Stimulated activated CD4-positive, alpha-beta T cell treated with anti-CD3 and anti-CD28 coated beads, Interleukin-4, amount 100 ng/mL, for 4 hours (primary cell): ENCODE measurements at places on chromosomes 1 and 21.
A peak's percentile ranks its signal among the peaks of the same experiment; 100 is the strongest.

- no peak for DNase-seq
Measured at GRCh38 chr1:240909701-240910457, 297.9 kb upstream of the GREM2 start.

DNA sequence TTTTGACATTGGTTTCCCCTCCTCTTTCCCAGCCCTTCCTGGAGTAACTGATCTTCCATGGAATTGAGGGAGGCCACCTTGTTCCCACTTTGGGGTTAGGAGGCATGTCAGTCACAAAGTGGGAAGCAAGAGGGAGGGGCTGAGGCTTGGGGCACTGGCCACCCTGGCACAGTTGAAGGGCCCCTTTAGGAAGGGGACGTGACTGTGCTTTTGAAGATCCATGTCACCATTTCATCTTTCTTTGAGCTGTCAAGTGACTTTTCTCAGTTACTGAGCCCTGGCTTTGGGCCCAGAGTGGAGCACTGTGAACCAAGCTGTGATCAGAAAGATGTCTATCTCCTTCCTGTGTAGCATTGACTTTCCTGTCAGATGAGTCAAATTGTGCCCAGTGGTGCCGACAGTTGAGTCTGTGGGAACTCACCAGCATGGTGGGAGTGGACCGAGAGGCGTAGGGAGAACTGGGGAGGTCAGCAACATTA lies 38.5 kb upstream of the TDRD10 start:
- peak; percentile 62 for DNase-seq

DNA sequence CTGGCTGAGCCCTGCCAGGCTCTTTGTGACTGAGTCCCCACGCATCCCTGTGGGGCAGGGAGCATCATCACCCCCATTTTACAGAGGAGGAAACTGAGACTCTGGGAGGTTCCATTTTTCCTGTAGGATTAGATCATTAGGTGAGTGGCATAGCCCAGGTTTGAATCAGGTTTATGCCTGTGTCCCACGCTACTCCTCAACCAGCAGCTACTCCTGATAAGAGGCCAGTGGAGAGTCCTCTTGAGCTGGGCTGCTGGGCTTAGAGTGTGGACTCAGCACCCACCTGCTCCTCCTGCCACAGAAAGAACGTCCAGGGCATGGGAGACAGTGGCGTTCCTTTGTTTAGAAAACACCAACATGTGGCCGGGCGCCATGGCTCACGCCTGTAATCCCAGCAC lies 30.7 kb downstream of the TNFRSF1B start:
- no peak for DNase-seq

GRCh38 chr1:241217516-241217915 lies 139.5 kb downstream of the RGS7 start:
- DNase-seq, result no peak

- no peak for DNase-seq
Measured at GRCh38 chr1:3056641-3057040, 12.4 kb upstream of the PRDM16 start.

DNA sequence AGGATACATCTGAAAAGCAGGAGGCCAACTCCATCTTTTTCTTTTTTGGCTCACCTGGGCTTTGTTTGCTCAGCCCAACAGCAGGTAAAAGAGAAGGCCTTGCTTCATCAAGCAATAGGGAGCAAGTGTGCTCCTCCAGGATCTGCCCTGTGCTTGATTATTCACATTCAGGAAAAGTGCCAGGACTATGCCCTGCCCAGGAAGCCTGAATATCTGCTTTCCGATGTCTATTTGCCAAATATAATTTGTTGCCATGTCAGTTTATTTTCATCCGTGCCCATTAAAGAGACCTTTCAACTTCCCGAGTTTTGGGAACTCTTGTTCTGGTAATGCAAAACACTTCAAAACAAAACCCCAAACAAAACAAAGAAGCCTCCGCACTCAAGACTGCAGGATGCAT lies 185.3 kb downstream of the CDC7 start:
- DNase-seq, result no peak

GRCh38 chr1:245110406-245110805 lies 44.4 kb upstream of the KIF26B start:
- DNase-seq, result no peak

DNA sequence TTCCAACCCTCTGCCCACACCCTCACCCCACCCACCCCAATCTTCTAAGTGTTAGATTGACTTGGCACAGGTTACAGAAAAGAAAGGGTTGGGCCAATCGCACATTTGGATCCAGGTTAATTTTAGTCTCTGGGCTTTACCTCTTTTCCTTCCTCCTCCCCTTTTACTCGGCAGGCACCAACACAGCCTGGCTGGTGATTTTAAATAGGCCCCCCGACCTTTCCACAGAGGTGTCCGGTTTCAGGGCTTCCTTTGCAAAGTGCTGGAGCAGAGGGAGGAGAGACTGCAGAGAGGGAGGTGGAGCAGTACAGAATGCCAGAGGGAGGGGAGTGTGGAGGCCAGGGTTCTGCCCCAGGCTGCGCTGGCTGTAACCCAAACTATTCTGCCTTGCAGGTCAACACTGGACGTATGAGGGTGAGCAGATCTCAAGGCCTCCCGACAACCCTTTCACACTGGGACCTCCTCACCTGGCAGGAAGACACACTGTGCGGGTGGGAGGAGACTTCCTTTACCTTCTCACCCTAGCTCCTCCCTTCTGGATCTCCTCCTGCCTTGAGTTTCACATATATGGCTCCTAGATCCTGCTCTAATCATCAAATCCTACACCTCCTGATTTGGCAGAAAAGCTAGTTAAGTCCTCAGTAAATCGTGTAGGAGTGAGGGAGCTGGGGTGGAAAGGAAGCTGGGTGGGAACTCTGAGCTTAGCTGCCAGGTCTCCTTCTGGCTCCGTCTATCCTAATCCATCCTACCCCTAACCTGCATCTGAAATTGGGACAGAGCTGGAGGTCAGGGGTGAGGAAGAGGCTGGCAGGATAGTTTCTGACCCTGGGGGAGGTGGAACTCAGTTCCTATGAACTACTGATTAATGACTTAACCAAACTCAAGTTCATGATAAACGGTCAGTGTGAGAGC lies 2.4 kb downstream of the CA14 start:
- no peak for DNase-seq

DNA sequence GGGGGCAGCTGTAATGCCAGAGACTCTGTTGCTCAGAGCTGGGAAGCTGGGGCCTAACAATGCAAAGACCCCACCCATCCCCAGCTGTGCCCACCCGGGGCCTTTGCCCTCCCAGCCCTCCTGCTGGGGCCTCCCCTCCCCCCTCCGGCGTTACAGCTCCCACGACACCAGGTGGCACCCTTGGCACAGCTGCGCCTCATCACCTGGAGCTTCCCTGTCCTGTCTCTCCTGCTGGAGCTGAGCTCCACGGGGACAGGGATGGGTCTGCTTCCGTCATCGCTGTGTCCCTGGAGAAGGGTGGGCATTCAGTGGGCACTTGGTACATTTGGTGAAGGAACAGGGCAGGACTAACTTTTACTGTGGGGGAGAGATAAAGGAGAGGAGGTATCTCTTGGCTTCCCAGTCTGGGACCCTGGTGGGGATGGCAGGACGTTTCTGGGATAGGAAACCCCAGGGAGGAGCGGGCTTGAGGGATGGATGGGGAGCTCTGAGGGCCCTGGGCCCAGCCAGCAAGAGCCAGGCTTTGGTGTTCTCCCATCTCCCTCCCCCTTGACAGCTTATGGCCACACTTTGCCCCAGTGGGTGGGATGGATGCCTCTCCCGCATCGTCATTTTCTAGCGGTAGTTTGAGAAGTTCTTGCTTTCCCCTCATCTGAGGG lies 453.2 kb downstream of the PTPRU start:
- no peak for DNase-seq

GRCh38 chr1:224859651-224860050 lies 69.8 kb upstream of the DNAH14 start:
- DNase-seq, result no peak

- DNase-seq, result no peak
Measured at GRCh38 chr21:44706706-44707581, 4.4 kb downstream of the TSPEAR start.

- DNase-seq, result no peak
Measured at GRCh38 chr1:236938760-236939159, 65.5 kb downstream of the MT1HL1 start.

DNA sequence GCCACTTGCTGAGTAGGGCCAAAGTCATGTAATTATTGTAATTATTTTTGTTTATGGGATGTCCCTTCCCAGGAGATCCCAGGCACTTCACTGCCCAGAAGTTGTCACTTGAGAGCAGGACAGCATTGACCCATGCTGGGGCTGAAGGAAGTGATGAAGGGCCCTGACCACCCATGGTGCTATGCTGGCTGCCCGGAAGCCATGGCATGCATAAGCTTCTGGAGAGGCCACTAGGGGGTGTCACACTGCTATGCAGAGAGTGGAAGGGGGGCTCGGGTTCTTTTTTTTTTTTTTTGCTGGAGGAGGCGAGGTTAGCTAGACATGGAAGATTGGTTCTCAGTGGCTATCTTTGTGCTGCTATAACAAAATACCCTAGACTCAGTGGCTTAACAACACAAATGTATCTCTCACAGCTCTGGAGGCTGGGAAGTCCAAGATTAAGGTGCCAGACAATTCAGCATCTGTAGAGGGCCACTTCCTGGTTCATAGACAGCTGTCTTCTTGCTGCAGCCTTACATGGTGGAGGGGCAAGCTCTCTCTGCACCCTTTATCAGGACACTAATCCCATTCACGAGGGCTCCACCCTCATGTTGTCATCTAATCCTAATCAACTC lies 84.9 kb downstream of the CNIH3 start:
- DNase-seq, result no peak

GRCh38 chr1:14826172-14826636 lies 227.7 kb downstream of the KAZN start:
- no peak for DNase-seq

GRCh38 chr1:156401681-156402081 lies 32.7 kb downstream of the RHBG start:
- no peak for DNase-seq

DNA sequence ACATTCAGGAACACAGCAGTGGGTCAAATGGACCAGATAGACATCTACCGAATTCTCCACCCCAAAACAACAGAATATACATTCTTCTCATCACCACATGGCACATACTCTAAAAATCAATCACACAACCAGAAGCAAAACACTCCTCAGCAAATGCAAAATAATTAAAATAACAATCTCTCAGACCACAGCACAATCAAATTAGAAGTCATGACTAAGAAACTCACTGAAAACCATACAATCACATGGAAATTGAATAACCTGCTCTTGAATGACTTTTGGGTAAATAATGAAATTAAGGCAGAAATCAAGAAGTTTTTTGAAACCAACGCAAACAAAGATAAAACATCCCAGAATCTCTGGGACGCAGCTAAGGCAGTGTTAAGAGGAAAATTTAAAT lies 49.2 kb downstream of the ZP4 start:
- no peak for DNase-seq

DNA sequence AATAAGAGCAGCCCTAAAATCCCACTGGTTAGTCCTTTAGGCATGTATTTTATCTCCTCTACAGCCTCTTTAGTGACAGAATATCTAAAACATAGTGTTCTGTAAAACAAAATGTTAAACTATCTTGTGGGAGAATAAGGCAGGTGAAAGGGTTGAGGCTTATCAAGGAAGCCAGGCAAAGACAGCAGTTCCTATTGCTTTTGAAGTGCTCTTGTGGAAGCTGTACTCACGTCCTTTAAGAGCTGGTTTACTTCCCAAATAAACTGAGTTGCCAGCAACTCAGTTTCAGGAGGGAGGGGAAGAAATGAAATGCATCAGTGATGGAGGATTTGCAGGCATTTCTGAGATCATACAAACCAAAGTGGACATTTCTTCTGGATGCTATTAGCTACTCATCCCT lies 529.6 kb upstream of the ZRANB2 start:
- no peak for DNase-seq

DNA sequence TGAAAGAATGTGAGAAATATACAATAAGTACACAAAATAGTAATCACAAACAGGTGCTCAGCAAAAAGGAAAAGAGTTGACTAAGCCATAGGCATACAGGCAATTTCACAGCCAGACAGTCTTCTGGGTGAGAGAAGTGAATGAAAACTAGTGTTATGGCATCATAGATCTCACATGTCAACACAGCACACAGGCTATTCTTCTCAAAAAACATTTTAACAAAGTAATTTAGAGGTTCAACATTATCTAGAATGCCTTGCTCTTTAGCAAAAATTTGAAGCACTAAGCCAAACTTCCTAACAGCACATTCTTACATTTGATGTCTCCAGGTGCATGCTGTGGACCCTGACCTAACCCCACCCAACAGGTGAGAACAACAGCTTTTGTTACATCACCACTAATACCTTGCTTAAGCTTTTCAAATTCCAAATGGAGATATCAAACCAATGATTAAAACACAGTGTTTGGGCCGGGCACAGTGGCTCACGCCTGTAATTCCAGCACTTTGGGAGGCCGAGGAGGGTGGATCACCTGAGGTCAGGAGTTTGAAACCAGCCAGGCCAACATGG lies 30.5 kb downstream of the OTUD7B start:
- DNase-seq, result no peak

DNA sequence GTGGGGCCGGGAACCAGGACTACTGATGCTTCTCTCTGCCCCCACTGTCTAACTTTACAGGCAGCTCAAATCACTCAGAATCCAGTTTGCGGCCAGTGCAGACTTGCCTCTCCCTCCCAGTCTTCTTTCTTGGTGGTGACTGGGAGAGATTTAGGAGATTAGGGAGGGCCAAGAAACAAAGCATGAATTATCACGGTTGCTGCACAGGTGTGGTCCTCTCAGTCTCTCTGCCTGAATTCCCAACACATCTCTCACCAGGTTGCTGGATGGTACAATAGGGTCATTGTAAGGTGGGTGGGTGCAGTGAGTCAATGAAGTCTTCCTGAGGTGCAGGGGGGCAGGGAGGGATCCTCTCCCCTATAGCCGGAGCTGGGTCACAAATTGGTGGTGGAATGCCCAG lies 12.6 kb downstream of the S100A11 start:
- no peak for DNase-seq

GRCh38 chr1:236064674-236065508 lies at the start of gene NID1:
TSS of gene NID1 (minus strand) at chr1:236065090. CDS start at chr1:236065079, 11 bp downstream.
- DNase-seq, result peak; percentile 9

DNA sequence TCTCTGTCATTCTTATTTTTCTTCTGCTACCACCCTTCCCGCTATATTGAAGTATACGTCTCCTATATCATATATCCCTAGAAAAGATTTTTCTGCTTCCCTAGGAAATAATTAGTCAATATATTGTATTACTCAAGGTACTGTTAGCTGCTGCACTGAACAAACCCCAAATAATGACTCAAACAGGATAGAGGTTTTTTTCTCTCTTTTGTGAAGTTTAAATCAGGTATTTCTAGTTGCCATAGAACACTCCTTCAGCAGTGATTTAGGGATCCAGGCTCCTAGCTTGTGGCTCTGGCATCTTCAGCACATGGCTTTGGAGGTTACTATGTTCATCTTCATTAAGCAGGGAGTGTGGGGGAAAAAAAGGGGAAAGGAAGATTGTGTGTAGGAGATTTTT lies 18.1 kb downstream of the SYT14 start:
- no peak for DNase-seq
